ENCODE measurements at places on chromosomes 7 and 10.

GRCh38 chr7:155452505-155453295 lies 5.2 kb upstream of the EN2 start:
- DNase-seq, result no peak

DNA sequence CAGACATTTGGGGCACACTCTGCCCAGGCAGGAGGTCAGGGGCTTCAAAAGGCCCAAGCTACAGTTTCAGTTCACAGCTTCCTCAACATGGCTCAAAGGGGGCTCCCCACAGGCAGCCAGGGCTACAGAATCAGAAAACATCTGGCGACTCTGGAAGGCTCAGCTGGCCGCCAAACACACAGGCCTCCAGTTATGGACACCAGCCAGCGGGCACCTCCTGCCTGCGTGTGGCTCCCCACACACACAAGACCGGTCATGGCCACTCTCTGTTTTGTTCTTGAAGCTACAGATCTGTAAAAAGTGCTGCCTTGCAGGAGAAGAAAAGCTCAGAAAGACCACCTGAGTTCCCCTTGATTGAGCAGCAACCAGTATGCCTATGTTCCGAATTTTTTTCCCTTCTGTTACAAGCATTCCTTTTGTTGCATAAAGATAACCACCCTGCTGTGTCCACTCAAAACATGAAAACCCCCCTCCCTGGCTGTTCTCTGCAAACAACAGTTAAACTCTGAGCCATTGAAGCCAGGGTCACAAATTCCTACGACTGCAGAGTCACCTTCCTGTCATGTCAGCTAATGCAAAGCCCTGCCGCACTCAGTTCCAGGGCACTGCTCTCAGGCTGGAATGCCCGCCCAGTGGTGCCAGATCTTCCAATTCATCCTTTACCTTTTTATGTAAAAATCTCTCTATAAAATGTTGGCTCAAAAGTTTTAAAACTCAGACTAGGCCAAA lies 33.6 kb downstream of the VSTM4 start:
- DNase-seq, result no peak

DNA sequence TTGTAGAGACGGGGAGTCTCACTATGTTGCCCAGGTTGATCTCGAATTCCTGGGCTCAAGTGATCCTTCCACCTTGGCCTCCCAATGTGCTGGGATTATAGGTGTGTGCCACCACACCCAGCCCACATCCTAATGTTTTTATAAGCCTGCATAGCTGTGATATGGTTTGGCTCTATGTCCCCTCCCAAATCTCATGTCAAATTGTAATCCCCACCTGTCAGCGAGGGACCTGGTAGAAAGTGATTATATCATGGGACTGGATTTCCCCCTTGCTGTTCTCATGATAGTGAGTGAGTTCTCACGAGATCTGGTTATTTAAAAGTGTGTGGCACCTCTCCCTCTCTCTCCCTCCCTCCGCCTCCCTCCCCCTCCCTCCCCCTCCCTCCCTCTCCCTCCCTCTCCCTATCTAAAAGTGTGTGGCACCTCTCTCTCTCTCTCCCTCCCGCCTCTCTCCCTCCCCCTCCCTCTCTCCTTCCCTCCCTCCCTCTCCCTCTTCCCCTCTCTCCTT lies 13.9 kb downstream of the BAMBI start:
- no peak for DNase-seq

GRCh38 chr7:81710751-81711150 lies 59.1 kb downstream of the HGF start:
- DNase-seq, result no peak

DNA sequence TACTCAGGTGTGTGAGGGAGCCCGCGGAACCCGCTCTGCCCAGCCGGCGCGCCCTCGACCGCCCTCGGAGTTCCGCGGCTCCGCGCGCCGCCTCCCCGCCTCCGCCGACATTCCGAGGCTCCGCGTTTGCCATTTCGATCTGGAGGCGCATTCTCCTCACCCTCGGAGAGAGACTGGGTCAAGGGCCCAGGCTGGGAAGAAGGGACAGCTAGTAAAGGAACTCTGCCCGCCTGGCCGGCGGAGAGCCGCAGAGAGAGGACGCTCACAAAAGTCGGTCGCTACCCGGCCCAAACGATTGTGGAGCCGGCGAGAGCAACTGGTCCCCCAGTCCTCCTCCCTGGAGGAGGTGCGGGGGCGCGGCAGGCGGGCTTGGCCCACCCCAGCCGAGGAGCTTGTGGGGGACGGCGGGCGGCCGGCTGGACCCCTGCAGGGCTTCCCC lies 74.5 kb upstream of the LEP start:
- DNase-seq, result no peak

GRCh38 chr10:103637927-103638557 lies 144.5 kb downstream of the NEURL1 start:
- DNase-seq, result no peak

DNA sequence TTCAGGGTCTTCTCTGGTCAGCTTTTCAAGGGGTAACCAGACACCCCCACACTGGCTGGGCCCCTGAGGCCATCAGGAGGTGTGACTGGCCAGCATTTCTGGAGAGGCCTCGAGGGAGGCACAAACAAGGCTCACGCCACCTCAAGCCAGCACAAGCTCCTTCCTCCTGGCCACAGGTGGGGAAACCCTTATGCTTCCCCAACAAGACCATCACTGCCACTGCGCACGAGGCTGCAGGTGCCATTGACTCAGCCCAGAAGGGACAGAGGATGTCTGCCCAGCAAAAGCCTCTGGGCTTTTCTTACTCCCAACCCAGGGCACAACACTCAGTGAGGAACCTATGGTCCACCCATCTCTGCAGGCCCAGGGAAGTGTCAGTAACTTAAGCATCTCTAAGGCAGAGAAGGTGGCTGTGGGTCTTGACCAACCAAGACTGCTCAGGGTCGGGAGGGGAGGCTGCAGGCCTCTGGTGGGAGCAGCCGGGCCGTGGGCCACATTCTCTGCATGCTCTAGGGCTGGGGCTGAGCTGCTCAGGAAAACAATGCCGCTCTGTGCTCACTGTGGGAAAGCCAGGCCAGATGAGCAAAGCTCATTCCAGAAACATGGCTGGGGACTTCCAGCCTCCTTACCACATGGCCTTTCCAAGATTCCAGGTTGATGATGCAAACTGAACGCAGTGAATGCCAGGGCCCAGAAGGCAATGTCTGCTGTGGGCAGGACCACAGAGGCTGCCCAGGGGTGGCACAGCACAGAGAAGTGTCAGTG lies 24.2 kb upstream of the RASSF4 start:
- DNase-seq, result no peak

- no peak for DNase-seq
These were observed 28.8 kb downstream of the TSPAN15 start for GRCh38 chr10:69480068-69480412.

DNA sequence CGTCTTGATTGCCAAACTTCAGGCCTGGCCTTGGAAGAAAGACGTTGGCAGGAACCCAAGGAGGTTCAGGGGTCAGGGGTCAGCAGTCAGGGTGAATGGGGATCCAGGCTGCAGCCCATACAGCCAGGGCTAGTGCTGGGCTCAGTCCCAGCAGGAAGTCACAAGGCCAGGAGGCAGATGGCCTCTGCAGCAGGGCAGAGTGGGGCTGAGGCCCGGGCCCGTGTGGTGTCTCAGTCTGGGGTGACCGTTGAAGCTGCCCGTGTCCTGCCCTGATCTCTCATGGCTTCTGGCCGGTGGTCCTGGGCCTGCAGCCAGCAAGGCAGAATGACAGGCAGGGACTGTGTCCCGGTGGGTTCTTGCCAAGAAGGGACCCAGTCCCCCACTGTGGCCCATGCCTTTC lies 26.6 kb upstream of the PURB start:
- no peak for DNase-seq

DNA sequence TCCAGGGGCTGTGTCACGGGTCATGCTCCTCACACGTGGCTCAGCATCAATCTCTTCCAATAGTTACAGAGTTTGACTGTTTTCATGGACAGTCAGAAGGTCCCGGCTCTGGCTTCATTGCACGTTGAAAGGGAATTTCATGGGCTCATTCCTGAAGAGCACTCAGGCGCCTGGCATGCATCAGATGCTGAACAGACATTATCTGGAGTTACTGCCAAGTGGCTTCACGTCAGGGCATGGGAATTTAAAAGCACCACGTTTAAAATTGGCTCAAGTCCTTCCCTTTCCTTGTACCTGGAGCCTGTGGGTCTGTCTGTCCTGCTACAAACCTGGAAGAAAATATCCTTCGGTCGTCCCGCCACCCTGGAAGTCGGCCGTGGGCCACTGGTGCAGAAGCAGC lies 50.4 kb downstream of the CFAP46 start:
- no peak for DNase-seq

GRCh38 chr7:30080818-30081217 lies 52.6 kb downstream of the PLEKHA8 start:
- no peak for DNase-seq

DNA sequence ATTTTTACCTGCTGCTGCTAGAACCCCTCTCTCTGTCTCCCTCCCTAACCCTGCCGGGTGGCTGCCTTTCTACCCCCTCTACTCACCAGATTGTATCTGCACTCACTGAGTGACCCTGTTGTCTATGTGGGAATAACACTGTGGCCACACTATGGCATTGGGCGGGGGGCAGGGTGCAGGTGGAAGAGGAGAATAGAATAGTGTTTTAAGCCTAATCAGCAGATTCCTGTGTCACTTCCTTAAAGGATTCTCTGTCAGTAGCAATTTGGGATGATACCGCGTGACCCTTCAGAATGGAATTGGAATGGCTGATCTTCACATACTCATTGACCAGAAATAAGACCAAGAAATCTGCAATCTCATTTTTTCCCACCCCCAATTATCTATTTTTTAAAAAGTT lies 67.1 kb upstream of the ANKRD1 start:
- no peak for DNase-seq

DNA sequence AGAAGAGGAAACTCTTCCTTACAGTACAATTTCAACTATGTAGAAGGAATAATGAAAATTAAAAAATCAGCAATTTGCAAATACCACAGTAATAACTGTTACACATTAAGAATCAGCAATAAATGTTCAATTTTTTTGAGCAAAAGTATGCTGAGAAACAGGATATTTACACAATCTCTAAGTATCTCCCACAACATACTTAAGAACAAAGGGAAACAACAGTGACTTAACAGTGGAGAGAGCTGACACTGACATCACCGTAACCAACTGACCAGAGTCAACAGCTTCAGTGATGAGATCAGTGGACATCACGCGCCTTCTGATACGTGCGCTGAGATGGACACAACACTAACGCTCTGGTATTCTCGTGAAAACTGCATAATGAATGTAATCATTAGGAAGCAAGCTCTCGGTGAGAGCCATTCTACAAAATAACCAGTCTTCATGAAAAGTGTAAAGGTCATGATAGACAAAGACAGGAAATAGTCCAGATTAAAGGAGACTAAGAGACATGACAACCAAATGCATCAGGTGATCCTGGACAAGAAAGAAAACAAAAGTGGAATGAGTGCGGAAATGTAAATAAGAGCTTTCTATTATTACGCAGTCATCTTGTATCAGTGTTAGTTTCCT lies 82.6 kb downstream of the PIP4K2A start:
- no peak for DNase-seq

DNA sequence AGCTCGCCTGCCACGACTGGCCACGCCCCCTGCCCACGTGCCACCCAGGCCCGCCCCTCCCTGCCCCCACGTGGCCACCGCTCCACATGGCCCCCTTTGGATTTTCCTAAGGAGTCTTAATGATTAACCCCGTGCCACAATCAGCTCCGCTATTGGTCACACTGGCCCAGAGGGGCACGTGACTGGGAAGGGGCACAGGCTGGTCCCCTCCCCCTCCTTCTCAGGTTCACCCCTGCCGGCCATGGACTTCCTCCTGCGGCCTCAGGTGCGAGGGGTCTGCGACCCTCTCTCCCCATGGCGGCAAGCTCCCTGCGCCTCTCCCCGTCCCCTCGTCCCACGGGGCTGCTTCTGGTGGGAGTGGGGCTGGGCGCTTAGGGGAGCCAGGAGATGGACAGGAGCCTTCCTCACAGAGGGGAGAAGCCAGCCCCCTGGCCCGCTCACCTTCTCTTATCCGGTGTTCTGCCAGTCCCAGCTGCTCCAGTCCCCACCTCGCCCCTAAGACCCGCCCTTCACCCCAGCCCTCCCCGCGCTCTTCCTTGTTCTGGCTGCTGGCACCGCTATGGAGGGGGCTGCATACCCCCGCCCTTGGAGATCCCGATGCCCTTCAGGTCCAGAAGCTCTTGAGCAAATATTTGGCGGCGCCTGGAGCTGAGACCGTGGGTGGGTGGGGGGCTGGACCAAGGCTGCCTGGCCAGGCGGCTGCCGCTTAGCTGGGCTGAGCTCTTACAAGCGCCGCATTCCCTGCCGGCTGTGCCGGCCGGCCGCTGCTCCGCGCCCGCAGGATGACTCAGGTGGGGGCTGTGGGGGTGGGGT lies 3.2 kb downstream of the SLC4A2 start:
- DNase-seq, result no peak

- no peak for DNase-seq
These were observed 8.9 kb downstream of the FBXL13 start for GRCh38 chr7:103065667-103066066.

DNA sequence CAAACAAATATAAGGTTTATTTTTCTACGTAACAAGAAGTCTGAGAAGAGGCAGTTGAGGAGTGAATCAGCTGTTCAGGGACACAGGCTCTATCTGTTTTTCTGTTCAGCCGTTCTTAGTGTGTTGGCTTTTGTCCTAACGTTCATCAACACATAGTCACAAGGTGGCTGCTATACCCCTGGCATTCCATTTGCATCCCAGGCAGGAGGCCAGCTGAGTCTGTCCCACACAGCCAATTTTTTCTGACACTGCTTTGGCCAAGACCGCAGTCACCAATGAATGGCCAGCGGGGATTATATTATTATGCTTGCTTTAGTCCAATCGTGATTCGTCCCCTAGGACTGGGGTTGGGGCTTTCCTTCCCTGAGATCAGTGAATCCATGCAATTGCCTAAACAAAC lies 143.4 kb upstream of the CHST15 start:
- no peak for DNase-seq

DNA sequence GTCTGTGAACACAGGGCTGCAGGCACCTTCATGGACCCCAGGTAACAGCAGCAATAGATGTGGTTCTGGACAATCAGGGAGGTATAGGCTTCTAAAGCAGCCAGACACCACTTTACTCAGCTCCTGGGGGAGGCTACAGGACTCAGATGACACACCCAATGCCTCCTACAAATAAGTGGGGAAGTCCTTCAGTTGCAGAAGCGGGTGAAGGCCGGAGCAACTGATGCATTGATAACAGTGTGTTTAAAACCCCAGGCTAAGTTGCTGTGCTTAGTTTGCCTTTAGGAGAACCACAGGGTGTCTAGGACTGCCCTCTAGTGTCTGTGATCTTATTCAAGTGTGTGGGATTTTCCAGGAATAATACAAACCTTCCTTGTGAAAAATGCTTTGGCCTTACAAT lies 5.9 kb upstream of the ITGA8 start:
- no peak for DNase-seq

- DNase-seq, result no peak
These were observed 62.1 kb downstream of the VWA2 start for GRCh38 chr10:114301177-114301576.

- DNase-seq, result no peak
These were observed 55.6 kb upstream of the CAMK2B start for GRCh38 chr7:44380831-44381493.

- no peak for DNase-seq
These were observed 215.6 kb downstream of the DNAJB6 start for GRCh38 chr7:157552295-157552993.

DNA sequence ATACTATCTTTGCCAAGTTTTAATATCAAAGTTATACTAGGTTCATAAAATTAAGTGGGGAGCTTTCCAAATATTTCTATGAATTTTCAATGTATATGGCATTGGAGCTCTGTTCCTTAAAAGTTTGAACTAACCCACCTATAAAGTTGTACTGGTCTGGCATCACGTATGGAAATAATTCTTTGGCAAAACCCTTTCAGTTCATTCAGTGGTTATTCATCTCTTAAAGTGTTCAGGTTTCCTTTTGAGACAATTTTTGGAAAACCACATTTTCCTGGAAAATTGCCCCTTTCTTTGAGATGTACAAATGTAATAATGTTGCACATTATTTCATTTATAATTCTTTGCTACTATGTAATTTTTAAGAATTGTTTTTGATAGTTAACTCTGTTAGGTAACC lies 62.5 kb upstream of the INPP5A start:
- DNase-seq, result no peak

Measured in stimulated activated CD8-positive, alpha-beta memory T cell treated with anti-CD3 and anti-CD28 coated beads, Interleukin-7, amount 100 ng/mL, for 1 hour (primary cell).